Sciatic nerve (tissue), 2 donors: ENCODE measurements at places on chromosomes 6 and 20. TPM values are rescaled to one million over a fixed set of nuclear protein-coding genes. Genes with fewer than 3 reads are reported as not detected.

The FAM83C gene
- total RNA-seq: not detected

The BTNL2 gene
- total RNA-seq: not detected

- DNase-seq: no peak
Observed at GRCh38 chr20:25248786-25249172, 894 bp downstream of the PYGB start.

- no peak for DNase-seq
Observed at GRCh38 chr20:45950330-45950646, 15.8 kb downstream of the PCIF1 start.

DNA sequence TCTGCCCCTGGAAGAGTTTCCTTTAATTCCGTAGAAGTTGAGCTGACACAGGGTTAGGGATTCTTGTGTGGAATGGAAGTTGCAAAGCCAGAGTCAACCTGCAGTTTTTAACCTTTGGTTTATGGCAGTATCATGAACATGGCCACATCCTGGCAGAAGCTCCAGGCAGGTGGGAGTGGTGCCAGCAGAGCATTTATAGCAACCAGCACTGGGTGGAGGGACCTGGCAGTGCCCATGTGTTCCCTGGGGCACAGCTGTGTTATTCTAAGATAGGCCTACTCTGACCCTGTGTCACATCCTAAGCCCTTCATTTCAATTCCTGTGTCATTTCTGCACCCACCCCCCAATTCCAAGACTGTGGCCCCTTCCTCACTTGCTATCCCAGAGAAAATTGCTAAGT lies 26.1 kb upstream of the ZNF831 start:
- DNase-seq: no peak

- DNase-seq: no peak
Observed at GRCh38 chr6:36309900-36310299, 26.8 kb downstream of the BNIP5 start.

- no peak for DNase-seq
Observed at GRCh38 chr20:34305333-34306230, 2.4 kb upstream of the AHCY start.

GRCh38 chr20:14453259-14453658 lies 115.8 kb upstream of the FLRT3 start:
- no peak for DNase-seq

- peak; percentile 46 for DNase-seq
Observed at GRCh38 chr20:32979201-32979998, 24.8 kb downstream of the SUN5 start.

DNA sequence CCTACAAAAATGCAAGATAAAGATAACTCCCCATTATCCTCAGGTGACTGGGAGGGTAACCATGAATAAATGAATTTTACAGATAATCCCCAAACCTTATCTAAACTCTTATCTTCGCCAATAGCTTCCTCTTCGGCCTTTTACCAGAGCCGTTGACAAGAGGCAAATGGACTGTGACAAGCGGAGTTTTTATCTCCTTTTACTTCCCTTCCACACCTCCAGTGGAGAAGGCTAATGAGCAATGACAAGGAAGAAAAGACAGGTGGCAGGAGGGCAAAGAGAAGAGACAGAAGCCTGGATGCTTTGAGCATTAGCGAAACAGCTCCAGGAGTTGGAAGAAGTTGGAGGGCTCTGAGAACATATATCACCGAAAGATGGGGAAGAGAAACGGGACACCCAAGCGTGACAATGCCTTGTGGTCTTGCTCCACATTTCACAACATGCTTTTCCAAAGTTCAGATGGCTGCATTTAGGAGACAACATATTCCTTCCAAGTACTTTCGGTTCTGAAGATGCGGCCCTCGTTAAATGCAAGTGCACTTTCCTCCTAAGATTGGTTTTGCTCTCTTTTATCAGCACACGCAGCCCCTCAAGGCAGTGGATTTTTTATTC lies 69.2 kb downstream of the PRDM1 start:
- no peak for DNase-seq

The FOXC1 gene
- total RNA-seq: 61.8 TPM

The SLC4A11 gene
- 0.89 TPM for total RNA-seq

DNA sequence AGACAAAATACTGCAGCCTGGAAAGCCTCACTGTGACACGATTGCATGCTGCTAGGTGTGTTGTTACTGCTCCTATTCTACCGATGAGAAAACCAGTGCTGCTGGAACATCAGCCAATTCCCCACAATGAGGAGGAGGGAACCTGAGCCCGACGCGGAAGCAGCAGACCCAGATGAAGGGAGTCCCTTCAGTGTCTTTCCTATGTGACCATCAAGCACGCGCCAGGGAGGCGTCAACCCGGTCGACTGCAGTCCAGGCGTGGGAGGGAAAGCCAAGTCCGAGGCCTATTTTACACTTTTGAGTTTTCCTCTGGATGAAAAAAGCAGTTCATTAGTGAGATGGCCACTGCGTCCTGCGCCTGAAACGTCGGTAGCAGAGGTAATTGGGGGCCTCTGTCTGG lies 63.3 kb downstream of the STK35 start:
- DNase-seq: peak; percentile 36

The TDRD6 gene
- total RNA-seq: 1.9 TPM

- DNase-seq: no peak
Observed at GRCh38 chr6:33905071-33905609, 101.3 kb upstream of the MLN start.

The BHLHE23 gene
- not detected for total RNA-seq

The STX11 gene
- 7.1 TPM for total RNA-seq

DNA sequence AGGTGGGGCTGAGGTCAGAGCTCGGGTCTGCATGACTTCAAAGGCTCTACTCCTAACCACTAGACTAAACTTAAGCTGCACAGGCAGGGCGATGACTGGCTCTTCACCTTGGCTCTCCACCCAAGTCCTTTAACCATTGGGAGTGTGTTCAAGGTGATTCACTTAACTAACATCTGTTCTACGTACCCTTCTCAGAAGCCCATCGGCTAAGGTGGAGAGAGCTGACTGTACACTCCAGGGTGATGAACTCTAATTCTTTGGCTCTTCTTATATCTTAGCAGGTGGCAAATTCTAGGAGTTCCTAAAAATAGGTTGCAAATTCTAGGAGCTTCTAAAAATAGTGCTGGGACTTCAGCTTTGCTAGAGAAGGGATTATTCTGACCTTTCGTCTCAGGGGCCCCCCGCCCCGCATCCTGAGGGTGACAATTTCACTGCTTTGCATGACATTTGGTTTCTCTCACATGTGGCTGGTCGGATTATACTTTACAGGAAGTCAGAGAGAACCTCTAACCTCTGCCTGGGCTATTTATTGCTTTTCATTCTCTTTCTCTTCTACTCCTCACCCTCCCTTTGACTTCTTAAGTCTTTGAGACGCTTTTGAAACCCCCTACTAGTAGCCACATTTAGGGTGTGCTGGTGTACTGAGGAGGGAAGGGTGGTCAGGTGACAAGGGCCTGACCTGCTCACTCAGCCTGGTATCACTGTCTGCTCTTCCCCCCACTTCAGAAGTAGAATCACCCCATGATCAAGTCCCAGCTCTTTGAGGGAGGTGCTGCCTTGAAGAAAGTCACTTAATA lies 55.5 kb downstream of the PRDM1 start:
- DNase-seq: no peak

DNA sequence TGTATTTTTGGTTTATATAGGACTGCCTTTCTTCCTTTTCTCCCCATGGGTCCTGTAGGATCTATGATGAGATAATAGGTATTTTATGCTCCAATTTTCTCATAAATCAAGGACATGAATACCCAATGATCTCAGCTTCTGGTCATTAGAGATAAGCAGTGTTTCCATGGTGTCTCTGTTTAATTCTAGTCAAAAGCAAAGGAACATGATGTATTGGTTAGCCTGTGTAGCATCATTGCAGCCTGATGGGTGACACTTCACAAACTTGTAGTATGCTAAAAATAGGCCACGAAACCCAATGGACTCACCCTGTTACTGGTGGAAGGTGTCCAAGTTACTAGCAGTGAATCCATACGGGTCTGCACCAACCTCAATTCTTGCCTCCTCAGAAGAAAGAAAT lies 116.2 kb upstream of the SNX9 start:
- DNase-seq: no peak

The OR12D3 gene
- total RNA-seq: not detected

GRCh38 chr6:37731888-37732287 lies 34.2 kb upstream of the MDGA1 start:
- no peak for DNase-seq

DNA sequence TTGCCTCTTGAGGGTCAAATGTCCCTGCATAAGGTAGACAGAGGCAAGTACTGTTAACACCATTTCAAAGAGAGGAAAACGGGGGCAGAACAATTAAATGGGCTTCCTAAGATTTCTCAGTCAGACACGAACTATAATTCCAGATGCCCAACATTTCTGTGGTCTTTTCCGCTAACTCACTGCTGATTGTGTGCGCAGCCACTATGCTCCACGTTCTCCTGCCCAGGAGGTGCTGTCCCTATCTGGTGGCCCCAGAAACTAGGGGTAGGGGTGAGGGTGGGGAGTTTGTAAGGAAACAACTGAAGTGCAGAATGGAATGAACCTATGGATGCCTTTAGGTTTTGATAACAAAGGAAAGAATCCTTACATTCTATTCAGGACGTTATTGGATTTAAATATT lies 86.1 kb upstream of the BACH2 start:
- no peak for DNase-seq

GRCh38 chr6:116971959-116972358 lies 94.9 kb downstream of the RFX6 start:
- no peak for DNase-seq

The SPATS1 gene
- not detected for total RNA-seq

DNA sequence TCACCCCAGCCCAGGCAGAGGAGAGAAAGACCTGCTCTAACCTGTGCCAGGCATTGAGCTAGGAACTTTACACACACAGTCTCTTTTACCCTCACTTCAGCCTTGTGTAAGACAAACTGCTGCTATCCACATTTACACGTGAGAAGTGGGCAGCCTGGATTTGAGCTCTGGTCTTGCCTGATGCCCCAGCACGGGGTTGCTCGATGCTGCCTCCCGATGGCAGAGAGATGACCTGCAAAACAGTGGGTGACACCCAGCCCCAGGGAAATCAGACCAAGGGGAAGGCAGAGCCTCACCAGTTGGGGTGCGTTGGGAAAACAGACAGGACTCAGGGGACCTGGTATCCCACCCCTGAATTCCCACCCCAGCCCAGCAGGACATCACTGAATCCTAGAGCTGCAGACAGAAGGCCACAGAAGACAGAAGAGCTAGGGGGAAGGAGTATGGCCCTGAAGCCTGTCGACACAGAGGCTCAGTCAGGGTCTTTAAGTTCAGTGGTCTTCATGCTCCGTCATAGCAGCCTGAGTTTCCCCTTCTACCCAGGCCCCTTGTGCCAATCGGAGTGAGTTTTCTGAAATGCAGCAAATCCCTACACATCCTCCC lies 990 bp downstream of the BPI start:
- no peak for DNase-seq

GRCh38 chr6:163249651-163250101 lies 164.8 kb upstream of the QKI start:
- DNase-seq: no peak

The CALHM4 gene
- total RNA-seq: not detected

DNA sequence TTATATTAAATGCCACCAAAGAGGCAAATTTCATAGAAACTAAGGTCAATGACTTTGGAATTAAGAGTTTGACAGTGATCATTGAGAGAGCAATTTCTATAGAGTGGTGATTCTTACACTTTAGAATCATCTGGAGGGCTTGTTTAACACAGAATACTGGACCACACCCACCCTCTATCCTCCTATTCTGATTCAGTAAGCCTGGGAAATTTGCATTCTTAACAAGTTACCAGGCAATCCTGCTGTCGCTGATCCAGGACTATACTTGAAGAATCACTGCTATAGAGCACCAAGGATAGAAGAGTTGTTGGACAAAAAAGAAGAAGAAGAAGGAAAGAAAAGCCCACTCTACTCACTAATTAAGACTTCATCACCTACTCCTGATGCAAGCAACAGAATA lies 21.3 kb upstream of the TBX18 start:
- DNase-seq: no peak

GRCh38 chr6:49634092-49634835 lies 2.4 kb downstream of the RHAG start:
- no peak for DNase-seq

The MROH8 gene
- total RNA-seq: 5.2 TPM

DNA sequence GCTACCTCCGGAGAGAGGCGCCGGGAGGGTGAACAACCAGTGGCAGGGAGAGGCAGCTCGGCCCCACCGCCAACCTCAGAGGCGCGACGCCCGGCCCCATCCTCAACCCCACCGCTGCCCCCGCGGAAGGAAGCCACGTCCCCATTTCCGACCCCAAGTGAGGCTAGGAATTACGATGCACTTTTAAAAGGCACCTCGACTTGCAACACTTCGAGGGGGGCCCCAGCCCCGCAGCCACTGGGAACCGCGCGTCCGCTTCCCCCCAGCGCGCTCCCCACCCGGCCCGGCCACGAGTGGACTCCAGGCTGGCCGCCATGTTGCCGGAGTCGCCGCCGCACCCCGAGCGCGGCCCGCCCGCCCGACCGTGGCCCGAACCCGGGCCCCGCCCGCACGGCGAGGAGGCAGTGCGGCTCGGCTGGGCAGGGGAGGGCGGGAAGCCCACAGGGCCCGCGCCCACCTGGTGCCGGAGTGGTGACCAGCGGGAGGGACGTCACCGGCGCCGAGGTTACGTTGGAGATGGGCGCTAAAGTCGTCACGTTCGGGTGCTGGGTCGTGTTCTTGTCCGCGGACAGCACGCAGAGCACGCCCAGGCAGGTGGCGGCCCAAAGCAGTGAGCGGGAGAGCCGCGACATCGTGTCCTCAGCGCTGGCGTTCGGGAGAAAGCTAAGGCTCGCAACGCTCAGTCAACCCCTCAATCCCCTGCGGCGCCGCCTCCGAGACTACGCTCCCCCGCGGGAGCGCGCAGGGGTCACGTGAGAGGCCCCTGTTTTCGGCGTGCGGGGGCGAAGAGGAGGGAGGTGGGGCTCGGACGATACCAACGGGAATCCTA lies at the start of gene CD164:
CD164 (minus strand) TSS at position 721 of the 829 bp plus-strand sequence; CDS start at position 632, 89 bp downstream.
- DNase-seq: peak; percentile 97

DNA sequence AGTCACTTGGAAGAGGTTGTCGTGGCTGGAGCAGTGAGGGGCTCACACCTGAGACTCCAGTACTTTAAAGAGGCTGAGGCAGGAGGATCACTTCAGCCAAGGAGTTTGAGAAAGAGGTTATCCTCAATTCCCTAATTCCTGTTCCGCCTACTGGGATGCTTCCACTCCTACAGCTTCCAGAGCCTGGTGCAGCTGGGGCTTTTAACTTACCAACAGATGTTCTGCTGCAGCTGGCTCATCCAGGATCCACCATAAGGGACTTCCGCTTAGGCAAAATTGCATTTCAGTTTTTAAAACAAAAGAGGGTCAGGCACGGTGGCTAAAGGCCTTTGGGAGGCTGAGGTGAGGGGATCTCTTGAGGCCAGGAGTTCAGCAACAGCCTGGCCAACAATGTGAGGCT lies 59.1 kb upstream of the CDYL start:
- no peak for DNase-seq

DNA sequence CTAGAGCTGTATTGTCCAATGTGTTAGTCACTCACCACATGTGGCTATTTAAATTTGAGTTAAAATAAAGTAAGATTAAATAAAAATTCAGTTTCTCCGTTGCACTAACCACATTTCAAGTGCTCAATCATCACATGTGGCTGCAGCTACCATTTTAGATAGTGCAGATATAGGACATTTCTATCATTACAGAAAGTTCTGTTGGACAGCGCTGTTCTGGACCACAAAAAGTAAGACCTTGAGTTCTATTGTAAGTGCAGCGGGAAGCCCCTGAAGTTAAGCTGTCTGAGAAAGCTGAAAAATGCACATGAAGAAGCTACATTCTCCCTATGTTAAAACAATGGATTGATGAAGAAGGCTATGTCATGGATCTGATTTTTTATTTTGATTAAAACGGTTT lies 1.1 kb downstream of the ORC3 start:
- no peak for DNase-seq
